ENCODE measurements at places on chromosomes 4 and X.

- no peak for DNase-seq
Observed at GRCh38 chrX:98795636-98796035, 1614.4 kb downstream of the PCDH19 start.

- no peak for DNase-seq
Observed at GRCh38 chr4:113637363-113637762, 124.2 kb downstream of the CAMK2D start.

- DNase-seq: no peak
Observed at GRCh38 chr4:17275836-17276235, 236.1 kb downstream of the QDPR start.

DNA sequence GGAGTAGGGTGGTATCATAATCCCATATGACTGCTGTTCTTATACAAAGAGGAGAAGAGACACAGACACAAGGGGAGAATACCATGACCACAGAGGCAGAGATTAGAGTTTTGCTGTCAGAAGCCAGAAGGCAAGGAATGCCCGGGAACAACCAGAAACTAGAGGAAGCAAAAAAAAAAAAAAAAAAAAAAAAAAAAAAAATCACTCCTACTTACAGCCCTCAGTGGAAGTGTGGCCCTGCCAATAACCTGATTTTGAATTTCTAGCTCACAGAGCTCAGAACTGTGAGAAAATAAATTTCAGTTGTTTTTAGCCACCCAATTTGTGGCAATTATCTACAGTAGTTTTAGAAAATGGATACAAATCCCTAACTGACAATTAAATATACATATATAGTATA, 30.4 kb upstream of the UBE2NL start:
- no peak for DNase-seq

- no peak for DNase-seq
Observed at GRCh38 chr4:94927696-94928095, 169.9 kb downstream of the BMPR1B start.

DNA sequence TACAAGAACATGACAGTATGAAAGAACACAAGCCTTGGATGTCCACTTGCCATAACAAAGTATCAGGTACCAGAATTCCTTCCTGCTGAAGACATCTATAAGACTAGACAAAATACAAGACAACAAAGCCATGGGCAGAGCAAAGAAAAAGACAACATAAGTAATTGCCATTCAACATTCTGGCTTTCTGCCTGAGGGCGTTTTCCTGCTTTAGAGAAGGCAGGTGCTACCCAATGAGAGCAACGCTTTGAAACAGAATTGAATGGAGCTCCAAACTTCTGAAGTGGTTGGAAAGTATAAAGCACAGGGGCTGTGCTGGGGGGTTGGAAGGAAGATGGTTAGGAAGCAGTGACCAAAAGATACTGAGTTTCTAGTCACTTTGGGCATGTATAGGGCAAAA, 30.1 kb downstream of the PDE5A start:
- no peak for DNase-seq

GRCh38 chr4:180060159-180060889, 2182.9 kb upstream of the TENM3 start:
- DNase-seq: peak; percentile 9

- no peak for DNase-seq
Observed at GRCh38 chr4:78496021-78496643, 55.4 kb upstream of the ANXA3 start.

- peak; percentile 27 for DNase-seq
Observed at GRCh38 chrX:134734466-134734952, 76.2 kb upstream of the PLAC1 start.

- DNase-seq: no peak
Observed at GRCh38 chr4:153511104-153511503, 44.9 kb downstream of the TMEM131L start.

DNA sequence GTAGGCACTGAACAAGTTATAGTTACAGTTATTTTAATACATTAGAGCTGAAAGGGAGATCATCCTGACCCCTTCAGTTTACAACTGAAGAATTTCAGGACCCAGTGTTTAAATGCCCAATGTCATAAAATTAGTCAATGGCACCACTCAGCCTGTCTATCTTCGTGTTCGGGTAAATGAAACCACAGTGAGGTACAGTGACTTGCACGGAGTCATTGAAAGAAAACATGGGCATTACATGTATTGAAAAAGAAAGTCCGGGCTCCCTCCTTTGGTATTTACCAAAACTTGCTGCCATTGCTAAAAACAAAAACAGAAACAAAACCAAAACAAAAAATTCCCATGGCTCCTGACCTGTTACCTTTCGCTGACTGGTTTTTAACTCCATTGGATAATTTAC, 131.7 kb downstream of the SH2D1A start:
- no peak for DNase-seq

Data from right kidney (tissue), 9 donors.